ENCODE measurements at places on chromosomes 3 and 15. TPM values are rescaled to one million over a fixed set of nuclear protein-coding genes. Genes with fewer than 3 reads are reported as not detected.

Gene C2CD4A
- total RNA-seq: 2.1 TPM

- no peak for DNase-seq
- H3K36me3 ChIP-seq: no peaks in the 10 kb centered on the region
- no peak overlapping the region for H3K4me3 ChIP-seq
- no peaks in the 10 kb centered on the region for H3K27me3 ChIP-seq
- H3K27ac ChIP-seq: no peak overlapping the region
Measured at GRCh38 chr3:42157540-42158538, 66.7 kb downstream of the TRAK1 start.

GRCh38 chr15:45117308-45118130 lies 3.4 kb downstream of the DUOXA2 start:
- DNase-seq: no peak
- peaks cover 33% of the 10 kb centered on the region for H3K4me1 ChIP-seq
- no peak overlapping the region for H3K27ac ChIP-seq
- H3K4me3 ChIP-seq: no peak overlapping the region
- no peaks in the 10 kb centered on the region for H3K36me3 ChIP-seq

DNA sequence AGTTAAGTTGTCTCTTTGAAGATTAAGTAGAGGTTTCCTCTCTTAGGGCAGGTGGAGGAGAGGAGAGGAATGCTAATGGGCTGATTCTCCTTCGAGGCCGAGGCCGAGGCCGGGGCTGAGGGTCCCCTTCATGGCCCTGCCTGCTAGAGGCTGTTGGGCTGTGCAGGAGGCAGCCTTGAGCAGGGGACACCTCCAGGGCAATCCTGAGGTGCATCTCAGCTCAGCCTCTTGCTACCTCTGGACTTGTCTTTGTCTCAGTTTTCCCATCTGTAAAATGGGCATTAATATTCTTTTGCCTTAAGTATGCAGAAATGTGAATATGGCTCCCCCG lies 97.7 kb upstream of the PRR20G start:
- no peak overlapping the region for H3K27ac ChIP-seq
- no peaks in the 10 kb centered on the region for H3K36me3 ChIP-seq

DNA sequence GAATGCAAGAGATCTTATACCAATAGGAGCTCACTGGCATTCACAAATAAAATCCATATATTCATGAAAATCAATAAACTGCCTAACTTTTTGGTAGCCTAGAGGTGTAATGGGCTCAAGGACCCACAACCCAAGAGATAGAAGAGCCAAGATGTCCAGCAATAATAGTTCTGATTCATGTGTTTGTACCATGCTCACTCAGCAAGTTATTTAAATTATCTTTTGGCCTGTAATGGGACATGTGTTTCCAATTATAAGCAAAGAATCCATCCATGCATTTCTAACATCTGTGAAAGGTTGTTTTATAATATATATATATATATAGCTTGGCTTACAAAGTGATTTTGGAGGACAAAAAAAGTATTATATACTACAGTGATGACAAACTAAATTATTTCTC lies 29.7 kb upstream of the SHC4 start:
- no peaks in the 10 kb centered on the region for H3K4me1 ChIP-seq
- DNase-seq: no peak
- H3K27ac ChIP-seq: no peak overlapping the region
- no peak overlapping the region for H3K4me3 ChIP-seq
- no peaks in the 10 kb centered on the region for H3K36me3 ChIP-seq

Gene GOLGA8M
- total RNA-seq: not detected

Gene GORASP1
- 53.1 TPM for total RNA-seq

- H3K27ac ChIP-seq: no peak overlapping the region
- no peak overlapping the region for H3K4me3 ChIP-seq
- no peaks in the 10 kb centered on the region for H3K27me3 ChIP-seq
- no peaks in the 10 kb centered on the region for H3K36me3 ChIP-seq
- DNase-seq: no peak
Measured at GRCh38 chr3:34364335-34364734, 565.9 kb downstream of the PDCD6IP start.

Data from body of pancreas (tissue), 4 donors.